ENCODE measurements at places on chromosomes 2 and 18. TPM values are rescaled to one million over a fixed set of nuclear protein-coding genes. Genes with fewer than 3 reads are reported as not detected.

DNA sequence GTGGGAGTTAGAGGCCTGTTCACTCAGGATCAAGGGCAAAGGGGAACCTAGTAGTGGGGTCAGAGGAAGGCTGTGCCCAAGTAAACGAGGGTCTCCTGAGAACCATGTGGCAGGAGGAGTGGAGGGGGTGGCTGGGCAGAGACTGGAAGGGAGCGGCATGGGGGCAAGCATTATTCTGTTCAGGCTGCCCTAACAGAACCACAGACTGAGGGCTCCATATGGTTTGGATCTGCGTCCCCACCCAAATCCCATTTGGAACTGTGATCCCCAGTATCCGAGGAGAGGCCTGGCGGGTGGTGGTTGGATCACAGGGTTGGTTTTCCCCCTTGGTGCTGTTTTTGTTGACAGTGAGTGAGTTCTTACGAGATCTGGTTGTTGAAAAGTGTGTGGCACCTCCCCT is 287.0 kb downstream of the PHLPP1 start:
- no peak for DNase-seq

DNA sequence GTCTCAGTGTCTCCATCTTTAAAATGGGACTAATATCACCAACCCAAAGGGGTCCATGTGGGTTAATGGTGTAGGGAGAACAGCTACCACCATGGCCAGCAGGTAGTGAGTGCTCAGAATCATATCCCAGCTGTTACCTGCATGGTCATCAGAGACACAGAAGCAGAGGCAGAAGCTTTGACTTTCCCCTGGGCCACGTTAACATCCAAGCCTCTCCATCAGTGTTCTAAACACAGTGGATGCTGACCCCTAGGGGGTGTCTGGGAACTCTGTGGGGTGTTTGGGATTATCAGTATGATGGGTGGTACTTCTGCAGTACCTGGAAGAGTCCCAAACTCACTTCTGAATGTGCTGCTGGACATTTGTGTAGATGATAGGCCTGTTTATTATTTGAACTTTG is 93.6 kb downstream of the GYPC start:
- DNase-seq, result no peak

DNA sequence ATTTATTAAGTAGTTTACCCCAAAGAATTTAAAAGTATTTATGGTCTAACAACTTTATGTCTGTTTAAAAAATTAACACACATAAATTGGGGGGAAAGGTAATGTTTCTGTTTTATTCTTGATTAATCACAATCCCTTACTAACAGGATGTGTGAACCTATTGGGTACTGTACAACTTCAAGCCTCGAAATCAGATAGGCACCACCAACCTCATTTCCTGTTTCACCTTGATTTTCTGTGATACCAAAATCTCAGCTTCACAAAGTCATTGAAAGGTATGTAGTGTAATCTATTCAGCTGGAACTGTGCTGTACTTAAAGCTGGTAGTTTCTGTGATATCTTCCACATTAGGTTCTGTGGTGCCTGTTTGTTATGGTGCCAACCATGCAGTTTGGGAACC is 4.0 kb downstream of the RNMT start:
- no peak for DNase-seq

DNA sequence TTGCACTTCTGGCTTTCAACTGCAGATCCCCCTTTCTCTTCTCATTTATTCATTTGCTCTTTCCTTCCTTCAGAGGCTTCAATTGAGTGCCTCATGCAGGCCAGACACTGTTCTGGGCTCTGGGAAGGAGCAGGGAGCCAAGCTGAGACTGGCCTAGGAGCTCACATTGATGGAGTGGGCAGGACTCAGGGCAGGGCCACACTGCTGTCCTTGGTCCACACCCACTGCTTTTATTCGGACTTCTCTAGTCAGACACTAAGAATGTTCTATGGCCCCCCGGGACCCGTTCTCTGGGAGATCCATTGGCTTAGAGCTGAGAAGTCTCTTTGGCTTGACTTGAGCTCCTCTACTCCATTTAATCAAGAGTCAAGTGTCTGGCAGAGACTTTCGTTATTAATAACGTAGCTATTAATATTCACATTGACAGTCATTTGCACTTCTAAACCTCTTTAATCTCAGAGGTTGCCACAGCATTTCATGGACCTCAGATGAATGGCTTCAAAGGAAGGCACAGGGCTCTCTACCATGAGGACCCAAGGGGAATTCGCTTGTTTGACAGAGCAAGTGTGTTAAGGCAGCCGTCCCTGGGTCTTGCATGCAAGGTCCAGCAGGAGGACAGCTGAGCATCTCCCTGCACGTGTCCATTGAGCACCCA is 20.1 kb downstream of the SH3RF3 start:
- DNase-seq, result no peak

- DNase-seq, result peak; percentile 19
These were observed 234.0 kb downstream of the EIPR1 start for GRCh38 chr2:3143602-3144001.

GRCh38 chr2:128475427-128476211 is 157.0 kb upstream of the HS6ST1 start:
- no peak for DNase-seq

- no peak for DNase-seq
These were observed 211.5 kb downstream of the SUCLG1 start for GRCh38 chr2:84247532-84247931.

- DNase-seq, result peak; percentile 31
These were observed at the start of gene KCNJ3 for GRCh38 chr2:154698296-154698720. Gene KCNJ3, plus strand, starts transcription at chr2:154698695. Its CDS starts 81 bp downstream, at chr2:154698776.

DNA sequence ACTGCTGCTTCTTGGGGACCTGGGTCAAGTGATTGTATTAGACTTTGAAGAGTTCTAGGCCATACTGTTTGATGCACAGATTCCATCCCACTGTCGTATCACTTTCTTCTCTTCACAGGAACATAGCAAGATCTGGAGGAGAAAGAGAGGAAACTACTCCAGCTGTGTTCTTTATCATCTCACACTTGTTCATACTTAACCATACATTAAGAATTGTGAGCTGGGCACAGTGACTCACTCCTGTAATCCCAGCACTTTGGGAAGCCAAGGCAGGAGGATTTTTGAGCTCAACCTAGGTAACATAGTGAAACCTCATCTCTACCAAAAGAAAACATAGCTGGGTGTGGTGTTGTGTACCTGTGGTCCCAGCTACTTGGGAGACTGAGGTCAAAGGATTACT is 111.7 kb downstream of the PARD3B start:
- DNase-seq, result no peak

DNA sequence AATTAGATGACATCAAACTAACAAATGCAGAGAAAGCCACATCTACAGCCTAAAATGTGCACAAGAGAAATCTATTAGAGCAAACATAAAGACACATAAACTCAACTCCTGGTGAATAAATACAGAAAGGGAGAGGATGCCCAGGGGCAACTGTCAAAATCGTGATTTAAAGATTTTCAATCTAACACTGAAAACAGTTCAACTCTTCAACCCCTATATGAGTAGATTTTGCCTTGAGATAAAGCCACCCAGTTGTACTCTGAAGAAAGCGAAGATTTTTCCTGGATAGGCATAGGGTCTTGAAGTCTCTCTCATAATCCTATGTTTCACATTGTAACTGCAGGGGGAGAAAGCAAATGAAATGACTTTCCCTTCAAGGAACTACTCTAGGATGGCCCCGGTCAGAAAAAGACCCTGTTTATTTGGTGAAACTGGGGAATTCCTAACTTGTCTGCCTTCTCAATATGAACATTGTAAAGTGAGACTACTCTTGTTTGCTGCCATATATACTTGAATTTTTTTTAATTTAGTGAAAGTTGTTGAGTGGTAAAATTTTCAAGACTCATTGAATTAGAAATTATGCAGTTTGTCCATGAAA is 226.7 kb downstream of the ERBB4 start:
- DNase-seq, result no peak

GRCh38 chr2:173146590-173146989 is 70.9 kb downstream of the MAP3K20 start:
- no peak for DNase-seq

DNA sequence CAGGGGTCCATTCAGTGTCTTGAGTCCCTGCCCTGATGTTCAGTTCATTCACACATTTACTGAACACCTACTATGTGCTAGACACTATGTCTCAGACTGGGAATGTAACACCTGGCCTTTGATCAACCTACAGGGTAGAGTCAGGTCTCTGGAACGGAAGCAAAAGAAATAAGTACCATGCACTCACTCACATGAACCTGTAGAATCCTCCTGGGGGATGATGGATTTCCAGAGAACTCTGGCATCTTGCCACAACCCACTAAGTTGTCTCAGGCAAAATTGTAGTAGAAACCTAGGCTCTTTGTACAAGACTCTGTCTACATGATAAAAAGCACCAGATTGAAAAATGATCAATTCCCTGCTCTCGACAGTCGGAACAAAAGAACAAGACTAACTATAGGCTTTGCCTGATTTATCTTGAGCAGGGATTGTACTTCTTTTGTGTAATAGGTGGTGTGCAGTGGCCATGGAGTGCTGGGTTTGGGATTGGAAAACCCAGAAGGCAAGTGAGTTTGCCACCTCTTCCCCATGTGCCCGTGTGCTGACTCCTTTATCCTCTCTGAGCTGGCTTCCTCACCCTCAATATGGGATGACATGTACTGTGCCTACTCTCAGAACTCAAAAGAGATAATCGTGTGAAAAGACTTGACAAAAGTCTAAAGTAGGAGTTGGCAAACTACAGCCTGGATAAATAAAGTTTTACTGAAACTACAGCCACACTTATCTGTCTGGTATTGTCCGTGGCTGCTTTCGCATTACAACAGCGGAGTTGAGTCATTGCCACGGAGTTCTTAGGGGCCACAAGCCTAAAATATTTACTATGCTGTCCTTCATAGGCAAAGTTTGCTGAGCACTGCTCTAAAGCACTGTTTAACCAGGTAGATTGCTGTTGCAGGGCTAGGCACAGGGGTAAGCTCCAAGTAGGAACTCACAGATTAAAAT is 4.4 kb downstream of the CAPN14 start:
- peak; percentile 29 for DNase-seq

WDR7 gene
- 76.7 TPM for total RNA-seq

ANKRD30BL gene
- 0.73 TPM for total RNA-seq

MAT2A gene
- 90.1 TPM for total RNA-seq

MYO5B gene
- 58.0 TPM for total RNA-seq

RMDN2 gene
- total RNA-seq, result 2.3 TPM

CFAP65 gene
- 2.6 TPM for total RNA-seq
